HS-27A (cell line): ENCODE measurements at places on chromosomes 1 and 21.

GRCh38 chr1:188466539-188466938 is 1637.8 kb downstream of the PLA2G4A start:
- DNase-seq, result no peak

DNA sequence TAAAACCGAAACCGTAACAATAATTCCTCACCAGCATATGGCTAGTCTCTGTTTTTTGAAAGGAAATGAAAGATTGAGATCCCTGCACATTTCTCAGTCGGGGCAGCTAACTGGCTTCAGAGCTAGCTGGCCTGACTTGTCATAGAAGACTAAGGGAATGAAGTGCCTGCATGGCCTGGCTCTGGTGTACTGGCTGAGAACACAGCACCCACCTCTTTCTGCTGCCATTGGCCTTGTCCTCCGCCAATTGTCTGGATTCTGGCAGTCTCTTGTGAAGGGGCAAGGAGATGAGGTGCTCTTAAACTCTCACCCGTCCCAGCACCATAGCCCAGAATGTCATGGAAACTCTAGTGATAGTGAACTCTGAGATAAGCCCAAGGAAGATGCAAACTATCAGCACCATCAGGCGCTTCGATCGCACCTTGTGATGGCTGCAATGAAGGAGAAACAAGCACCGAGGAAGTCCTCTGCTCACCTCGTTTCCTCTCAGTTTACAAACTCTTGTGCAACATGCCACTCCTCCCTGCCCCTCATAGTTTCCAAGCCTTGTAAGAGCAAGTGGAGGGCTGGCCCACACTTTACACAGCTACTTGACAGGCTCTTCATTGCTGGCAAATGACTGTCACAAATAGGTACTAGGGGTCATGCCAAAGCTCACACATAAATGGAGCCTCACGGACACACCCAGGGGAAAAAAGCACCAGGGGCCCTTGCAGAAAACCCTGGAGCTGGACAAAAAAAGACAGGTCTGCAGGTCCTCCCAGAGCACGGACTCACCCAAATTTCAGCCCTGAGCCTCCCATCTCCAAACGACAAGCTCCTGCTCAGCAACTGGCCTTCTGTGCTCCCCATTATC is 16.4 kb downstream of the INPP5B start:
- no peak for DNase-seq

GRCh38 chr21:32565856-32566465 is 19.4 kb downstream of the TCP10L start:
- no peak for DNase-seq

DNA sequence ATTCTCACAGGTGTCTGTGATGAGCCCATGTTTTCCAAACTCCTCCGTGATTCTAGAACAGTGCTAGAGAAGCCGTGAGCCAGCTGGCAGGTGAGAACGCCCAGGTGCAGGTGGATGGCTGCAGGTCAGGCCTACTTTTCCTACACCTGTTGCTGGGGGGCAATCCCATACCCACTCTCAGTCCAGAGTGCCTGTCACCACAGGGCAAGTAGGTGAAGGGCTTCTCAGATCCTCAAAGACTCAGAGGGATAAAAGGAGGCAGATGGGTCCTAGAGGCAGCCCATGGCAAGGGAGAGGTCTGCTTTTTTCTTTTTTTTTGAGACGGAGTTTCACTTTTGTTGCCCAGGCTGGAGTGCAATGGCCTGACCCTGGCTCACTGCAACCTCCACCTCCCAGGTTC is 50.7 kb upstream of the H6PD start:
- no peak for DNase-seq

DNA sequence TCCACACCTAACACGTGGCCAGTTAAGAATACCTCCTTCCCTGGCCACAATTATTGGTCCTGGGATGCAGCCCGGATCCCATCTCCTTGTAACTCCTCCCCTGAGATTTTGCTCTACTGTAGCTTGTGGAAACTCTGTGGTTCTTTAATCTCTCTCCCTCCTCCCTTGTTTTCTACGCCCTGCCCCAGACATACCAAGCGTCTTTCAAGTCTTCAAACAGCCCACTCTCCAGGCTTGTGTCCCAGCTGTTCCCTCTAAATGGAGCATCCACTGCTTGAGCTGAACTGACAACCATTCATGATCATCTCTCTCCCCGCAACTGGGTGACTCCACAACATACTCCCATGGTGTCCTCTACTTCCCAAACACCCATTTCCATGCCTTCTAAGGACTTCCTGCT is 111.6 kb downstream of the SIPA1L2 start:
- no peak for DNase-seq

GRCh38 chr1:203286161-203286984 is 18.9 kb upstream of the BTG2 start:
- no peak for DNase-seq

- DNase-seq, result no peak
These were observed 648.3 kb downstream of the KIF26B start for GRCh38 chr1:245802941-245803665.

- DNase-seq, result no peak
These were observed 195.8 kb downstream of the KAZN start for GRCh38 chr1:14794136-14794768.

DNA sequence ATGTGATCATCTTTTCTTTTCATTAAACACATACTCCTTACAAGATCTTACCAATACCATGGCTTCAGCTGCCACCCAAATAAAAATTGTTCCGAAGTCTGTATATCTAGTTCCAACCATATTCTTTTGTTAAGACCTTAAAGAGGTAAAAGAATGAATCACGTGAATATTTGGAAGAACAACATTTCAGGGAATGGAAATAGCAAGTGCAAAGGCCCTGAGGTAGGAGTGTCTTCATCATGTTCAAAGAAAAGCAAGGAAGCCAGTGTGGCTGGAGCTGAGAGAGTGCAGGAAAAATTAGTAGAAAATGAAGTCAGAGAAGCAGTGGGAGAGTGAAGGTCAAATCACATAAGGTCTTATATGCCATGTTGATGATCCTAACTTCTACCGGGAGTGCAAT is 50.9 kb downstream of the SLAMF6 start:
- no peak for DNase-seq

DNA sequence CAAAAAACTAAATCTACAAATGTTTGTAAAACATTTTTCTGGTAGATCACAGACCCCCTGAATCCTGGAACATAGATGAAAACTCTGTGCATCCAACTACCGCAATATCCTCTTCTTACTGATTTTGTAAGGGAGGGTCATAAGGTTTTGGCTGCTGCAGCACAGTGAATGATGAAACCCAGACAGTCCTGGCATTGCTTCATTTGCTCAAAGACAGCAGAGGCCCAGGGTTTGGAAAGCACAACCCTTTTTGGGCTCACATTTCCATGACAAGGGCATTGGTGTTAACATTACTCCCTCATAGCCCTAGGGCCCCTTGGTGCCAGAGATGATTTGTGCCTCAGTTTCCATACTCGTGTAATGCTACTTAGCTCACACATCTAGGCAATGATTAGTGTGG is 51.2 kb downstream of the PLXNA2 start:
- no peak for DNase-seq

DNA sequence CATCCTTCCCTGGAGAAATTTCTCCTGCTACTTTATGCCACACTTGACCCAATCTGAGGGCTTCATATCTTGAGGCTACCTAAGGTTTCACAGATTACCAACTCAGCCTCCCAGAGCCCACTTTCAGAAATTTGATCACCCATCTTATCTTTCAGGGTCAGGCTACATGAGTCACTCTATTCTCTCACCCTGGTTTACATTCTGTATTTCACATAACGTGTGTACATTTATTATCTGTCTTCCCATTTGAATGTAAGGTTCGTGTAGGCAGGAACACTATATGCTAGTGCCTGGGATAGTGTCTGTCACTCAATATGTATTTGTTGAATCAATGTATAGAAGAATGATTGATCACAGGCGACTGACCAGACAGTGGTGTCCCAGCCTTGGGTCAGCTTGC is 124.8 kb downstream of the UBE2U start:
- no peak for DNase-seq

DNA sequence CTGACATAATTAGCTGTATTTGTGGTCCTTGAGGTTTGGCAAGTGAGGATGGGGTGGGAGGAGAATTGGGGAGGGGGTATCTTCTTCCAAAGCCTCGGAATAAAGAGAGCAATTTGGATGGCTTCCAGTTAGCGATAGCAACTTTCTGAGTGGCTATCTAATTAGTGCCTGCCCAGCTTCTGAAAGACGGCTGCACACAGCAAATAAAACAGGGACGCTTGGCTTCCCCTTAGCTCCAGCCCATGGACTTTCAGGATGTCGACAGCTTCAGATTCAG is 31.1 kb downstream of the KLHDC7A start:
- DNase-seq, result no peak

DNA sequence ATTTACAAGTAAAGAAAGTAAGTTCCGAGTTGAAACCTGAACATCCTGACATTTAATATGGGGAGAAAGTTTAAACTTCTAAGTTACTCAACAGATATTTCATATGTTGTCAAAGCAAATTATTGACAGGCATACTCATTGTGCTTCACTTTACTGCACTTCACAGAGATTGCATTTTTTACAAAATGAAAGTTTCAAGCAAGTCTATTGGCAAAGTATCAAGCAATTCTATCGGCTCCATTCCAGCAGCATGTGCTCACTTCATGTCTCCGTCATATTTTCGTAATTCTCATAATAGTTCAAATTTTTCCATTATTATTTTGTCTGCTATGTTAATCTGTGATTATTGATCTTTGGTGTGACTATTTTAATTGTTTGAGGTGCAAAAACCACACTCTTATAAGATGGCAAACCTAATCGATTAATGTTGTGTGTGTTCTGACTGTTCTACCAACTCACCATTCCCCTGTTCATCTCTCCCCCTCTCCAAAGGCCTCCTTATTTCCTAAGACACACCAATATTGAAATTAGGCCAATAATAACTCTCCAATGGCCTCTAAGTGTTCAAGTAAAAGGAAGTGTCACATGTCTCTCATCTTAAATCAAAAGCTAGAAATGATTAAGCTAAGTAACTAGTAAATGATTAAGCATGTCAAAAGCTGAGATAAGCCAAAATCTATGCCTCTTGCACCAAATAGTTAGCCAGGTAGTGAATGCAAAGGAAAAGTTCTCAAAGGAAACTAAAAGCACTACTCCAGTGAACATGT is 68.2 kb upstream of the BCL9 start:
- no peak for DNase-seq

DNA sequence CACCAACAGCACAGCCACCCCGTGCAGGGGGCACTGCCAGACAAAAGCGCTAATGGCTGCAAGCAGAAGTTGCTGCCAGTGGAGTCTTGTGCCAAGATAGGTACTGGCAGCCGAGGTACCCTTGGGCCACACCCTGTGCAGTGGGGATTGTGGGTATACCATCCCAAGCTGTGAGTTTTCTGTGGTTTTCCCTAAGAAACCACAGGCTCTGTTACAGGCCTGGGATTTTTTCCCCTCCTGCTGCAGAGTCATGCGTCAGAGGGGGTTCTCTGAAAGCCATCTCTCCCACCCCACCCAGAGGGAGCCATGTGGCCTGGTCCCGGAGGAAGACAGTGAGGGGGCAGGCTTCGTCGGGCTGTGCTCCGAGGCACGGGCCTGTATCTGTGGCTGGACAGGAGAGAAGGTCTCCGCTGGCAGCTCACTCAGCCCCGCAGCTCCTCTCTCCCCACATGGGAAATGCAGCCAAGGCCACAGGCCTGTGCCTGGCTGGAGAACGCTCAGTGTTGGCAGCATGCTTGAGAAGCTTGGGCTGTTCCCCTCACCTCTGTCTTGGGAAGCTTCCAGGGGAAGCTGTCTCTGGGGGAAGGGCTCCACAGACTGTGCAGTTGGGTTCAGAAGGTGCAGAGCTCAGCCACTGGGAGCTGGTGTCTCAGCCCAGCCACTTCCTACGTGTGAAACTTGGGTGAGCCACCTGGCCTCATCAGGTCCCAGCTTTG is 42.5 kb downstream of the NEK2 start:
- DNase-seq, result no peak

GRCh38 chr1:41528726-41529605 is 44.5 kb upstream of the EDN2 start:
- no peak for DNase-seq

DNA sequence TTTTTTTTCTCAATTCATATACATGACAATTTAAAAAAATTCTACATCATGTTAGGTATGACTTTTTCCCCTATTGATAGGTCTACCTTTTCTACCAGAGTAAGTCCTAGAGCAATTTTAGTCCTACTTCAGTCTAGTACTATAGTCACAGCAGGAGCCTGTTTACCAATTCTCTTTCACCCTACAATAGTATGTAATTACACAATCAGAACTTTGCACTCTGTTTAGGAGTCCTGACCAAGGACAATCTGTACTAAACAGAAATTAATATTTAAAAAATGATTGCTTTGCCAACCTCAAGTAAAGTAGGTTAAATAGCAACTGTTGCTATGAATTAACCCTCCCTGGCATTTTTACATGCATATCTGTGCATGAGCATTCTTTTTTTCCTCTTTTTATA is 810 bp upstream of the CYP4A11 start:
- DNase-seq, result no peak

GRCh38 chr1:206631085-206631509 is 4.2 kb upstream of the DYRK3 start:
- peak; percentile 81 for DNase-seq

GRCh38 chr1:29593601-29594382 is 357.5 kb downstream of the PTPRU start:
- DNase-seq, result no peak

DNA sequence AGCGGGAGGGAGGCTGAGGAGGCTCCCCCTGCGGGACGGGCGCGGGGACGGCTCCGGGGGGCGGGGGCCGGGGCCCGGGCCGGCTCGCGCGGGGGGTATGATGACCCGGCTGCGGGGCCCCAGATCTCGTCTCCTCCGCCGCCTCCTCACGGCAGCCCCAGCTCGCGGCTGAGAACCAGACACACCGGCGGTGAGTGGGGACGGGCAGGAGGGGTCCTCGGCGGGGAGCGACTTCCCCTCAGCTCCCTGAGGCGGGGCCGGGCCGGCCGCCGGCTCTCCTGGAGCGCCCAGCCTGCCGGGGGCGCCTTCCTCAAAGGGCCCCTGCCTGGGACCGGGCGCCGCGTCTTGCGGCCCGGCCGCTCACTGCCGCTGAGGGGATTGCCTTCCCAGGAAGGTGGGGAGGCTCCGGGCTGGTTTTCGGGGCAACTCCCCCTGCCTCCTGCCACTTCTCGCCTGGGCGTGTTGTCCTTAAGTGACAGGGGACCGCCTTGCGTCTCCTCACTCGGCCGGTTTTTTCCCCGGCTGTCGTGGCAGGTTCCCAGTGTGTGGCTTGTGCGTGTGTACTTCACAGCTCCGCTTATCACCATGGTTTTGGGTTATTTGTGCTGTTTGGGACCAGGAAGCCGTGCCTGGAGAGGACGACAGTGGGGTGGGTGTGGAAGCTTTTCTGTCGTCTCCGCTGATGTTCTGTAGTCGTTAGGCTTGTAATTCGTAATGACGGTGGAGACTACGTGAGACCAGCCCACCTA is 800 bp downstream of the HIPK1 start:
- no peak for DNase-seq

- DNase-seq, result no peak
These were observed 836 bp upstream of the PRCC start for GRCh38 chr1:156766298-156767100.

DNA sequence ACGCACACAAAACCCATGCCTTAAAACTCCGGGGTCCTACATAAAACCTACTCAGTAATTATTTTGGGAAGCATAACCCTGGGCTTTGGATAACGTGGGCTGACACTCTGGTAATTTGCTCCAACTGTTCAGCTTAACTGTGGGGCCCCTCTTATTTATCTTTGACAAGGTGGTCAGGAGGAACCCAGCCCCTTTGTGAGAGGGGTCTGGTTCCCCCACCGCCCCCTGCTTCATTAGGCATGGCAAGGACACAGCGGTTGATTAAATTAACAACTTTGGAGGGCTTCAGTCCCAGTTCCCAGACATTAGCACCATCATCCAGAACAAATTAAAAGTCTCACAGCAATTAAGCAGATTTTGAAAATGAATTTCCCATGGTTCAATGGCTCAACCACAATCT is 14.7 kb downstream of the WLS start:
- no peak for DNase-seq

GRCh38 chr21:36423771-36424433 is 38.7 kb downstream of the CHAF1B start:
- no peak for DNase-seq
